ELR (cell line): ENCODE measurements at places on chromosomes 16 and 17.

- no peak for DNase-seq
Measured at GRCh38 chr17:82013341-82013740, 9.3 kb downstream of the CENPX start.

GRCh38 chr16:84608282-84608681, 9.6 kb downstream of the COTL1 start:
- DNase-seq = no peak

DNA sequence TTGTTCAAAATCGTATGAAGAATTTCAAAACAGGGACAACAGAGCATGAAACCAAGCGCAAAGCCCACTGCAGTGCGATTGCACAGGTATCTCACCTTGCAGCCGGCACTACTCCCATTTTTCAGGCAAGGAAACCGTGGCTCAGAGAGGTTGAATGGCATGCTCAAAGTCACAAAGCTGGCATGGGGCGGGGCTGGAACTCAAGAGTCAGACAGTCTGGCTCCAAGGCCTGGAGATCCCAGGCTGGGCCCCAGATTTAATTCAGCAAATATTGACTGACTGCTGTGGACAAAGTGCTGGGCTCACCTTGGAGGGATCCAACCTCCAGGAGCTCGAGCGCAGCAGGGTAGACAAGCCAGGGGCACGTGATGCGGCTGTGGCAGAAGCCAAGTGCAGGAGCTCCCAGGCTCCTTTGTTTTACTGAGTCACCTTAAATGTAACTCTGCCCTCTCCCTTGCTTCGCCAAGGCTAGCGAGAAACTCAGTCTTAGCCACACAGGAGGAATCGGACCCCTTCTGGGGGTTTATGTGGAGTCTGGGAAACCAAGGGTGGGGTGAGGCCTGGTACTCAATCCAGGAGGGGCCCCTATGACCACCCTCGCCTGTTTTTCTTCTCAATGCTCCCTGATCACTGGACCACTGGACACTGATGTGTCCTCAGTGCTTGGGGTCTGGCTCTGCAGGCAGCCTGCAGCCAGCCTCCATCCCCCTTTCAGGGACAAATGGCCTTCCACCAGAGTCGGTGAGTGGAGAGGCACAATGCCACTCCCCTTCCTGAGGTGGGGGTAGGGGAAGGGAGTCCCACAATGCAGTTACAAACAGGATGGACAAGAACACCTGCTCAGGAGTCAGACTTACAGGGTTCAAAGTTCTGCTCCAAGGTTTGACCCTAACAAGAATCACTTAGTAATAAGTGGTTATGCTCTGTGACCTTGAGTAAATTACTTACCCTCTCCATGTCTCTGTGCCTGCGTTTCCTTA, 3.9 kb upstream of the SPATA20 start:
- DNase-seq = no peak

- DNase-seq = no peak
Measured at GRCh38 chr17:50283246-50283645, 9.0 kb downstream of the TMEM92 start.

DNA sequence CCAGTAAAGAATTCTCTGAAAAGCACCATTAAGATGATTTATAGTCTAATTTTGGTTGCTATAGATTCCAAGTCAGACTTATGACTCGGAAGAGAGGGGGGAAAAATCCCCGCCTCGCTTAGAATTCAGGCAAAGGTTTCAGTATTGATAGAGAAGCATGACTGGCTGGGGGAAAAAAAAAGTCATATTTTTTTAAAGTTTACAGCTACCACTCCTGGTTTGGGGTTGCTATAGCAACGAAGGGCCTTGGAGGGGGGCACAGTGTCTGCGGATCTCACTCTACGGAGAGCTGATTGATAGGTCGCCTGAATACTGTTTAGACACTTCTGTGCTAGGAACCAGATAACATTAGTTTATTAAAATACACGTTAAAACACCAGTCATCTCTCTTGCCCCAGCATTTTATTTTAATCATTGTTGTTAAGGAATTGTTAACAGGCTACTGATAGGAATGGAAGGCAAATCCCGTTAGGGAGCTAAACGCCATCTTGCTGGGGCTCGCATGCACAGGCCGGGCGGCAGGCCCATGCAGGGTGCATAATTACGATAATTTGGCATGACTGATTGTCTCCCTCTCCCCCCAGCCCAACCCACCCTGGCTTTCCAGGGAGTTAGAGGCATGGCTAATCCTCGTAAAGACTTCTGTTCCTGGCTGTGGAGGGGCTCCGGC, 380.0 kb upstream of the XYLT1 start:
- DNase-seq = no peak

DNA sequence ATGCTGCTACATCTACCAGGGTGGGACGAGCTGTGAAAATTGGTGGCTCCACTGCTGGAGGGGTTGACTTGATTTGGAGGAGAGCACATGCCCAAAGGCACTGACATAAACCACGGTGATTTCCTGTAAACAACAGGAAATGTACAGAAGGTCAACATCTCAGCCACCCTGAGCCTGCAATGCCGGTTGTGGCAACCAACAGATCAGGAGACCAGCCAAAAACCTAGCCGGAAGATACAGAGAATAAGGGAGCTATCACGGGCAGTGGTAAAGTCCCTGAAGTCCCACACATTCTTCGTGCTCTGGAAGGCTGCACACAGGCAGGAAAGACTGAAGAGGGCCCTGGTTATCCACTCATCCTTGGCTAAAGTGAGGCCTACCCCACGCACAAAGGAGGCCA, 56.2 kb downstream of the ADCY9 start:
- no peak for DNase-seq

GRCh38 chr16:68450741-68451255, 2.5 kb upstream of the SMPD3 start:
- peak; percentile 16 for DNase-seq

DNA sequence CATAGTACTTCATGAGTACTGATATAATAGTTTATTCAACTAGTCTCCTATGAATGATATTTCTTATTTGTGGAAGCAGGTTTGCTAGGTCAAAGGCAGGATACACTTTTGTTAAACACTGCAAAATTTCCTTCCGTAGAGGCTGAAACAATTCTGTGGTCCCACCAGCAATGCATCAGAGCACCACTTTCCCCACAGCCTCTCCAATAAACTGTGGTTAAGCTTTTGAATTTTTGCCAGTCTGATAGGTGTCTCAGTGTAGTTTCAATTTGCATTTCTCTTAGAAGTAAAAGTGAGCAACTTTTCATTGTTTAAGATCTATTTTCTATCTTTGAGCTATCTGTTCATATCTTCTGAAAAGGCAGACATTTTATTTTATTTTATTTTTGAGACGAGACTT, 36.4 kb upstream of the CORO6 start:
- DNase-seq = no peak

- DNase-seq = no peak
Measured at GRCh38 chr17:60352071-60352470, 39.9 kb downstream of the USP32 start.

- peak; percentile 76 for DNase-seq
Measured at GRCh38 chr17:37698132-37698910, 46.5 kb downstream of the HNF1B start.

GRCh38 chr17:61487161-61487988, 35.2 kb downstream of the TBX4 start:
- DNase-seq = no peak

GRCh38 chr17:40060887-40061608, 1.7 kb upstream of the THRA start:
- DNase-seq = no peak

DNA sequence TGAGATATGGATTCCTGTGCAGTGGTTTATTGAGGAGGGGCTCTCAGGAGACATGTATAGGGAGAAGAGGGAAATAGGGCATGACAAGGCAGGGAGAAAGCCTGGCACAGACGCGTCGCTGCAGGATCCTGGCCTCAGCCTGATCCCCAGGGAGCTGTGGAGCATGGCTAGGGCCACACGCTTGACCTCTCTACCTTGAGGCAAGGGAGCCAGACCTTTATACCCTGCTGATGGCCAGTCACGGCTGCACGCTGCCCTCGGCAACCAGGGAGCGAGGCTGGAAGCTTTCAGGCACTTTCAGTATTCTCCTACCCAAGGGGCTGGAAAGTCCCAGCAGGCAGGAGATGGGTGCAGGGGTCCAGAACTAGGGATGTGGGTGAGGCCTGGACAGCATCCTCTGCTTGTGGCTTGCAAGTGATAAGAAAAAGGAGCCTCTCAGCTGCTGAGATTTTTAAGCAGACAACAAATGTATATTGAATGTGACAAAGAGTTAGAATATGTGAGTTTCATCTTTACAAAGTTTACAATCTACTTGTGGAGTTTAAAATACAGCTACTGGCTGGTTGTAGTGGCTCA, 10.0 kb upstream of the KLHL36 start:
- no peak for DNase-seq

DNA sequence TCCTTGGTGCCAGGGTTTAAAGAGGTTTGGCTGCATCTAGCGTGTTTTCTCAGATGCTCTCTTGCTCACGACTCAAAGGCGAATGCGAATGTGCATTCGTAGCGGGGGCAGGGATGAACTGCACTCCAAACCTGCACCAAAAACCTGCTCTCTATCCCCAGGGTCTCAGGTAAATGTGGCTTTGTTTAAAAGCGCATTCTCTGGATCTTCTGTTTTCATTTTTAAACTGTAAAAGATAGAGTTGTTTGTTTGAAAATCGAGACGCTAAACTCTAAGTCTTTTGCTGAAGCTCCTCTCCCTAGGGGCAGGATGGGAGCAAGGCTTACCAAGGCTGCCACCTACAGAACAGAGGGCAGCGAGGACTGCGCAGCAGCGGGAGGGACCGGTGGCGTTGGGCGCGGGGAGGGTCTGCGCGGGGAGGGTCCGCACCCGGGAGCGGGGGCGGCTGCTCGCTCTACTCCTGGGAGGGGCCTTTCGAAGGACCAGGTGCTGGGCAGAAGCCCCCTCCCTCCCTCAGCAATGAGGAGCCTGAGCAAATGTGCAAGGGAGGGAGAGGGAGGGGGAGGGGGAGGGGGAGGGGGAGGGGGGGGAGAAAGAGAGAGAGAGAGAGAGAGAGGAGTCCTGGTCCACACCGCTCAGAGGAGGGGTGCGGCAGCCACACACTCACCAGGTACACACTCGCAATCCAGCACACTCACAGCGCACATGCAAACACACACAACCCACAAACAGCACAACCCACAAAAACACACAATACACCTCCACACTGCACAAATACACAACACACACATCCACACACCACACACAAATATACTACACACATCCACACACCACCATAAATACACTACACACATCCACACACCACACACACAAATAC, 142.8 kb downstream of the GRIN2A start:
- DNase-seq = peak; percentile 34

GRCh38 chr17:70017112-70017511, 57.9 kb upstream of the KCNJ16 start:
- no peak for DNase-seq

GRCh38 chr17:58960068-58960467, 146.6 kb downstream of the TRIM37 start:
- DNase-seq = peak; percentile 76

DNA sequence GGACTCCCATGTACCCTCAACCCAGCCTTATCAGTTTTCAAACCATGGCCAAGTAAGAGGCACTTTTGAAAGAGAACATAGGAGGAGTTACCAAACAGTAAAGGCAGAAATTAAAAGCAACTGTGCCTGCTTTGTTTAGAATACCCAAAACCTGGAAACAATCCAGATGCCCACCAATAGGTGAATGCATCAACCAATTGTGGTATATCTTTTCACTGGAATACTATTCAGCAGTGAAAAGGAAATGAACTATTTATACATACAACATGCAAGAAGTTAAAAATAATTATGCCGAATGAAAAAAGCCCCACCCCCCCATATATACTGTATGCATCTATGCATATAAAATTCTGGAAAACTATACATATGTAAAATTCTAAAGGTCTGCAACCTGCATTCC, 37.0 kb downstream of the PITPNC1 start:
- no peak for DNase-seq

GRCh38 chr17:35569405-35569804, 8.8 kb upstream of the SLFN14 start:
- DNase-seq = no peak

DNA sequence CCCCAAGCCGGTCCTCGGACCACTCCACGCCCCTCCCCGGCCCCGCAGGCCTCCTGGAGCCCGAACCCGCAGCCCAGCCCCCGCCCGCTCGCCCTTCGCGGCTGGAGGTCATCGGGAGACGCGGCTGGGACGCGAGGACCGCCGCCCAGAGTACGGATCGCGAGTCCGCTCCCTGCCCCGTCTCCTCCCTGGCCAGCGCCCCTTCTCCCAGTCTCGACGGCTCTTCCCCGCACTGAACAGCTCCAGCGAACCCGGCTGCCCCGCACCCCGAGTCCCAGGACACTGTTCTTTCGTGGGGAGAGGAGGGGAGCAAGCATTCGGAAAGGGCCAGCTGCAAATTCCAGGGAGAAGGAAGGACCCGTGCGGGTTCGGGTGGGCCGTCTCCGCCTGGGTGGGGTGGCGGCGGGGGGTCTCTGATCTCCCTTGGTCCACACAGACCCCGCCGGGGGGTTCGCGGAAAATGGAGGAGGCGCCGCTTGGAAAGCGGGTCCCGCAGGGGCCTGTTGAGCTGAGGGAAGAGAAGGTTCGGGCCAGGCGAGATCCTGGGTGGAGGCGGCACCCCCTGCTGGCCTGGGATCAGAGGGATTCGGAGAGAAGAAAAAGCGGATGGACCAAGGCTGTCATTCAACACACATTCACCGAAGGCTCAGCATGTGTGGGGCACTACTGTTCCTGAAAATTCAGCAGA, 632 bp upstream of the RTN4RL1 start:
- DNase-seq = peak; percentile 83

DNA sequence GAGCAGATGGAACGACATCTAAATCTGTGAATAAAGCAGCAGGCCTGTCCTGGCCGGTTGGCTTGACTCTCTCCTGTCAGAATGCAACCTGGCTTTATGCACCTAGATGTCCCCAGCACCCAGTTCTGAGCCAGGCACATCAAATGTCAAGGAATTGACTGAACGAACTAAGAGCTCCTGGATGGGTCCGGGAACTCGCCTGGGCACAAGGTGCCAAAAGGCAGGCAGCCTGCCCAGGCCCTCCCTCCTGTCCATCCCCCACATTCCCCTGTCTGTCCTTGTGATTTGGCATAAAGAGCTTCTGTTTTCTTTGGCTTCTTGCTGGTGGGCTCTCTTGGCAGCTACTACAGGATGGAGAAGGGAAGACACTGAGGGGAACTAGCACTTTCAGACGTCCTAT, 4.1 kb upstream of the RSAD1 start:
- no peak for DNase-seq

DNA sequence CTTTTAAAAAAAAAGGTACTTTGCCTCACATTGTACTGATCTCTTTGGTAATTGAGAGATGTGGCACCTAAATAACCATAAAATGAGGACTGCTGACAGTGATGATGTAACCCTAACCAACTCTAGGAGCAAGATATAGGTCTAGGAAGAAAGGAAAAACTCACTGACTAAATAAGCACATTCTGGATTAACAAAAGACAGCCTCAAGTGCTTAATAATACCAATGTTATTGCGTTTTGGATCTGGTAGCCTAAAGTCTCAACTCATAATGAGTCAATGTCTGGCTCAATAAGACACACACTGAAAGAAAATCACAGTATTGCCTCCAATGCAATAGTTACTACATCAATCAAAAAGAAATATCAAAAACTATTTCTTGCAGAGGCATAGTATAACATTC, 3.0 kb downstream of the ERN1 start:
- peak; percentile 79 for DNase-seq
